ENCODE measurements at places on chromosomes 5 and 9.

DNA sequence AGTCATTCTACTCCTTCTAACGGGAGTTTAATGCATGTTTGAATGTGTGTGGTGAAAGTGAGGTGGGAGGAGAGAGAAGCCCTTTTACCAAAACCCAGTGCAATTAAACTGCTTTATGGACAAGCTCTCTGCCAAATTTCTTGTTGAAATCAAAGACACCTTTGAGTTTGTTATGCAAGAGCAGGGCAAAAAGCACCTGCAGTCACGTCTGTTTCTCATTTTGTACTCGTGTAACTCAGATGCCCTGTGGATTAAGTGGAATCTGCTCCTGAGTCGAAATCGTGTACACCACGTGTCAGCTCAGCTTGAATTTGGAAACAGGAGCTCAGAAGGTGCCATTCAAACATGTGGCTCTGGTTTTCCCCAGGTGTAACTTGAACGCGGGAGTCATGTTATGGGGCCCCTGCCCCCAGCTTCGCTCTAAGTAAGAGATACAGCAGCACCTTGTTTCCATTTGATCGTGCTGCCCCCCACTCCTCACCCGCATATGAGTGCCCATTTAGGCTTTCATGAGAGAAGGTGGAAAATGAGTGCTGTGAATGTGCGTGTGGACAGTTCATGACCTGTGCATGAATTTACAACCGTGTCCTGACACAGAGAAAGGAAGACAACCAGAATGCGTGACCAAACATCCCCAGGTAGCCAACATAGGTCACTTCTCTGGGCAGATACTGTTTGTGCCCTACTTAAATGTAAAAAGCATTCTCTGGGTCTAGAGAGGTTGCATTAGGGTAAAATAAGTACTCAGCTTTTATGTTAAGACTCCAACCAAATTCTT, 347.0 kb upstream of the SLC30A5 start:
- DNase-seq, result no peak

- no peak for DNase-seq
Measured at GRCh38 chr5:17177501-17178372, 39.7 kb upstream of the BASP1 start.

DNA sequence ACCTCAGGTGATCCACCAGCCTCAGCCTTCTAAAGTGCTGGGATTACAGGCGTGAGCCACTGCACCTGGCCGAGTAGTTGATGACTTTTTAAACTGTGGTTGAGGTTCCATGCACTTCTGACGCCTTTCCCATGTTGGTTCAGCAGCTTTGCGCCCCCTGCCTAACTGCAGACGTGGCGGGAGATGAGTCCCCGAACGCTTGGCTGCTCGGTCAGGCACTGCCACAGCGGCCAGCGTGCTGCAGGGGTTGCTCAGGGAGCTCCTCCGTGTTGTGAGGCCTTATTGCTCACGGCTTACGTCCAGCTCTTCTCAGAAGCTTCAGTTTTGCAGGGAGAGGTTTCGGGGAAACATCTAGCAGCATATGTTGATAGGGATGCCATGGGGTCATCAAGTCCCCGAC, 35.3 kb downstream of the HABP4 start:
- DNase-seq, result no peak

DNA sequence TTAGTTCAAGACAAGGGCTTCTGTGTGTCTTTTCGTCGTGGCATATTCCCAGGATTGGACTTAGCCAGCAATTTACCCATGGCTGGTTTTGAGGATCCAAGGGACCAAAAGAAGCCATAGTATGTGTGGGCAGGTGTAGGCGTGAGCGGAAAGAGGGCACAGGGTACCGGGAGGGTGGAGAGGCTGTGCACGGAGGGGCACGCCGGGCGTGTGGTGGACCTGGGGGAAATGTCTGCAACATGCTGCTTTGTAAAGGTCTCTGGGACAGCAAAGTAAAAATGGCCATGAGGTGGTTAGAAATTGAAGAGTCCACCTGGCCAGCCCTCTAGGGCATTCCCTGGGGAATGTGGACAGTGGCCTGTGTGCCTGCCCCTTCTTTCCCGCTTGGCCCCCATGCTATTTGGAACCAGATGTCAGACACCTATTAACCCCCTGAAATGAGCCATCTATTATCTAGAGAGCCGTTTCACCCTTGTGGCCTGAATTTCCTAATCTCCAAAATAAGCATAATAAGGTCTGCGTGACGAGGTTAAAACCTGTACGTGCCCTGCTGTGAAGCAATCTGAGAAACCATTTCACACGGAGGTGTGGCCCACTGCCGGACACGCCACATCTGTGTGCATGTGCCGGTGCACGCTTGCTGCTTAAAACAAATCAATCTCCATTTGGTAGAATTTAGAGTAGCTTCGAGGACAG, 5.1 kb downstream of the FLT4 start:
- no peak for DNase-seq

Data from WTC11 (cell line).